ENCODE measurements at places on chromosomes 7 and 10.

DNA sequence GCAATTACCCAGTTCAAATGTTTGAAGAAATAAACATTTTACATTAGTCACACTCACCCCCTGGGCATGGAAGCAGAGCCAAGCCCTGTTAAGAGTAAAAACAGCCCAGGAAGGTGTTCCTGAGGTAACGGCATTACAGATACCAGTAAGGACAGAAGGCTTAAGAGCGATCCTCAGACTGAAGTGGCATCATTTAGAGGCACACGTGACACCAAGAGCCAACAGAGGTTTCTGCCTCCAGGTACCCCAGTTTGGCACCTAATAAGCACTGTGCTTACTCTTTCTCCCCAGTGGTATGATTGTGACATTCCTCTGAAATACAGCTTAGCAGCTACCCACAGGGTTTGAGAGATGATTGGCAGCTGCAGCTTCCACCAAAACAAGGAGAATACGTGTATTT lies 17.2 kb downstream of the MMS19 start:
- no peak for DNase-seq

DNA sequence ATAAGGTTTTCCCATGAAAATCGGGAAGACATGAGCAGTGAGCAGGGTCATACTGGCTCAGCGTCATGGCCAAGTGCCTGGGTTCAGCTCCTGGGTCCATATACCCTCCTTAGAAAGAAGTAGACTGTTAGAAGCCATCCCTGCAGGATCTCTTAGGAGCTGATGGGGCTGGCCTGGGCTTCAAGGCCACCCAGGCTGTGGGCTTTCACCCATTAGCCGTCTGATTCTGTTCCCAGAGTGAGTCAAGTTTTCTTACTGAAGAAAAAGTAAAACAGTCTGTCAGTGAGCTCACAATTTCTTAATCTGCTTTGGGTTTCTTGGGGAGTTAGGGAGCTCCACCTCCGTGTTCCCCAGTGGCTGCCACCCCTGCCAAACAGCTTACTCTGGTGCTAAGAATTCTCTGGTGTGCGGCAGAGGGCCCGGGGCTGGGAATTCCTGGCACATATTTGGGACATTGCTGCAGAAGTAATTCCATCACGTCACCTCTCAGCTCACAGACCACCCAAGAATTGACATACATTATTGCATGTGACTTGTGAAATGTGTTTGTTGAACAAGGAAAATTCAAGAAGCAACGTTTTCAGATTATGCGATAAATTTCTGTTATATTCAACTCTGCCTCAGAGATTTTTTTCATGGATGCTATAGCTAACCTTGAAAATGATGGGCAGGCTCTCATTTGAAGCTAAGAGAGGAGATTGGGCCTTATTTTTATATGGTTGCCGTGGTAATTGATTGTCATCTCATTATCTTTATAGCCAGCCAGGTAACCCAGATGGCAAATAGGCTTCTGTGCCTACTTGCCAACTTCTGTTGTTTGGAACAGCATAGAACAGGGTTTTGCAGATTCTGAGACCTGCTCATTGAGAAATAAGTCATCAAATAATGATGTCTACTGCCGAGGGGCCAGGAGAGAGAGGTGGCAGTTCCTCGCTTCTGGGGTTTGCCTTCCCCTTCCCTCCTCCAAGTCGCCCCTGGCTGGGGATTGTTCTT lies 166.4 kb downstream of the CHN2 start:
- DNase-seq, result no peak

- no peak for DNase-seq
Measured at GRCh38 chr10:123249894-123250293, 95.7 kb downstream of the BUB3 start.

- DNase-seq, result no peak
Measured at GRCh38 chr7:6505685-6506559, 45.3 kb downstream of the GRID2IP start.

GRCh38 chr10:59285848-59286247 lies 76.5 kb downstream of the FAM13C start:
- no peak for DNase-seq

- DNase-seq, result no peak
Measured at GRCh38 chr7:69892790-69893189, 294.5 kb downstream of the AUTS2 start.

DNA sequence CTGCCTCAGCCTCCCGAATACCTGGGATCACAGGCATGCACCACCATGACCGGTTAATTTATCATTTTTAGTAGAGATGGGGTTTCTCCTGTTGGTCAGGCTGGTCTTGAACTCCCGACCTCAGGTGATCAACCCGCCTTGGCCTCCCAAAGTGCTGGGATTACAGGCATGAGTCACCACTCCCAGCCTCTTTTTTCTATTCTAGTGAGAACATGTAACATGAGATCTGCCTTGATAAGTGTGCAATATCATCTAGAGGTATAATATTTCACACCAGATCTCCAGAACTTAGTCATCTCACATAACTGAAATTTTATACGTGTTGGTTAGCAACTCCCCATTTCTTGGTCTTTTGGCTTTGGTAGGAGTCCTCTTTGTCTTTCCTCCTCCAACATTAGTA lies 656.9 kb downstream of the CNTNAP2 start:
- DNase-seq, result no peak

GRCh38 chr7:112573302-112574039 lies 92.7 kb downstream of the LSMEM1 start:
- DNase-seq, result no peak

- DNase-seq, result no peak
Measured at GRCh38 chr7:121280656-121281055, 48.1 kb upstream of the WNT16 start.

- DNase-seq, result no peak
Measured at GRCh38 chr7:118583641-118584040, 359.1 kb downstream of the ANKRD7 start.

GRCh38 chr10:86105640-86106039 lies 261.0 kb downstream of the GRID1 start:
- no peak for DNase-seq

- no peak for DNase-seq
Measured at GRCh38 chr7:5477723-5478531, 54.3 kb upstream of the TNRC18 start.

GRCh38 chr10:1874533-1874932 lies 137.2 kb upstream of the ADARB2 start:
- DNase-seq, result no peak

GRCh38 chr10:129992356-129992755 lies 28.3 kb upstream of the EBF3 start:
- no peak for DNase-seq

DNA sequence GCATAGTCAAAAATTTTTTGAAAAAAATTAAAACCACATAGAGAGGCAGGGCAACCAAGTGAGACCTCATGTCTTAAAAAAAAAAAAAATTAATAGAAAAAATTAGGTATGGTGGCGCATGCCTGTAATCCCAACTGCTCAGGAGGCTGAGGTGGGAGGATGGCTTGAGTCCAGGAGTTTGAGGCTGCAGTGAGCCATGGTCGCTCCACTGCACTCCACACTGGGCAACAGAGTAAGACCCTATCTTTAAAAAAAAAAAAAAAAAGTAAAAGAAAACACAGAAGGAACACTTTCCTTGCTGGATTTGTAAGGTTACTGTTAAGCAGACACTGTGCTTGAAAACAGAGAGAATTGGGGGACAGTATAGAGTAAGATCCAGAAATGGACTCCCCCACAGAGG lies 58.1 kb downstream of the ALOX5 start:
- no peak for DNase-seq

DNA sequence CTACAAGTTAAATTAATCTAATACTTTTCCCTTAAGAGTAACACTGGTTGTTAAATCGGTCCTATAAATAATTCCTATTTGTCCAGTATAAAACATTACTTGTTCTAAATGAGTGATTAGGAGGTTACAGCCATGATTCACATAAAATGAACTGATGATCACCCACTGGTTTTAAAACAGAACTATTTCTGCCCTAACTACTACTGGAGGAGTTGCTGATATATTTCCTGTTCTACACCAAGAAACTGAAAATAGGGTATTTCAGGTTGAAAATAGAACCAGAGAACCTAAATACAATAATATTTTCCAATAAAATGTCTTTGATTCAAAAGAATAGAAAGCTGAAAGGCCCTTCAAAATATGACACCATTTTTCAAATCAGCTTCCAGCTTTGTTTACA lies 30.9 kb downstream of the DNAJC1 start:
- no peak for DNase-seq

DNA sequence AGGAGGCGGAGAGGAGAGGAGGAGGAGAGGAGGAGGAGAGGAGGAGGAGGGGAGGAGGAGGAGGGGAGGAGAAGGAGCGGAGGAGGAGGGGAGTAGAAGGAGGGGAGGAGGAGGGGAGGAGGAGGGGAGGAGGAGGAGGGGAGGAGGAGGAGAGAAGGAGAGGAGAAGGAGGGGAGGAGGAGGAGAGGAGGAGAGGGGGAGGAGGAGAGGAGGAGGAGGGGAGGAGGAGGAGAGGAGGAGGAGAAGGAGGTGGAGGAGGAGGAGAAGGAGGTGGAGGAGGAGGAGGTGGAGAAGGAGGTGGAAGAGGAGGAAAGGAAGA lies 15.5 kb upstream of the CRCP start:
- DNase-seq, result no peak

DNA sequence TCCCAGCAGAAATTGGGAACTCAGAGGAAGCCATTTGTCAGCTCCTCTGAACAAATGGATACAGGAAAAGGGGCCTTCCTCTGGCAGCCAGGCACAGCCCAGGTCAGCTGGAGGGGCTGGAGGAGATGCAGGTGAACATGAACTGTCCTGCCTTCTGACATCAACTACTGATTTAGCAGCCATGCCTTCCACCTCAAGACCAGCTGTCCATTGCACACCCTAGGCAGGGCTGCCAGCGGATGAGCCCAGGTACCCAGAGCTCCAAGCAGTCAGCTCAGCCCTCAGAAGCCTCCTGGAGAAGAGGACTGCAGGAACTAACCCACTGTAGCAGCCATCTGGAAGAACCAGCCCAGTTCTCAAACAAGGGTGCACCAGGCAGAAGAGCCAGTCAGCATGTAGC lies 44.1 kb upstream of the GDF10 start:
- no peak for DNase-seq

DNA sequence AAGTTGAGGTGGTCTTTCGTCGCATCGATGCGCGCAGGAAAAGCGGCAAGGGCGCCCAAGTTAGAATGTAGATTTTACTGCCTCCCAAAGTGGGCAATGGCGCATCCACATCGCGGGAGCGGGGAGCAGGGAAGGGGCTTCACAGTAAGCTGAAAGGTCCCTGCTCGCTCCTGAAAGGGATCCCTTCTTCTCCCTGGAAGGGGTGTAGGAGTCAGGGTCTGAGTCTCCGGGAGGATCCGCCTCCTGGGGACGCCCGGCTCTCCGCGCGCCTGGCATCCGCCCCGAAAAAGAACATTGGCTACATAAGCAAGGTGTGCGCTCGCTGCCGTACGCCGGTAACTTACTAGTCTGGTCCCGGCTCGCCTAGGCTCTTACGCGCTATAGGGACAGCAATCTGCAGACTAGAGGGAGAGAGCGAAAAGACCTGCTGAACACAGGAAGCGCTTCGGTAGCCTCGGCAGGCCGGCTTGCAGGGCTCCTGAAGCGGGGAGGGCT lies 804 bp downstream of the UNC5B start:
- no peak for DNase-seq

DNA sequence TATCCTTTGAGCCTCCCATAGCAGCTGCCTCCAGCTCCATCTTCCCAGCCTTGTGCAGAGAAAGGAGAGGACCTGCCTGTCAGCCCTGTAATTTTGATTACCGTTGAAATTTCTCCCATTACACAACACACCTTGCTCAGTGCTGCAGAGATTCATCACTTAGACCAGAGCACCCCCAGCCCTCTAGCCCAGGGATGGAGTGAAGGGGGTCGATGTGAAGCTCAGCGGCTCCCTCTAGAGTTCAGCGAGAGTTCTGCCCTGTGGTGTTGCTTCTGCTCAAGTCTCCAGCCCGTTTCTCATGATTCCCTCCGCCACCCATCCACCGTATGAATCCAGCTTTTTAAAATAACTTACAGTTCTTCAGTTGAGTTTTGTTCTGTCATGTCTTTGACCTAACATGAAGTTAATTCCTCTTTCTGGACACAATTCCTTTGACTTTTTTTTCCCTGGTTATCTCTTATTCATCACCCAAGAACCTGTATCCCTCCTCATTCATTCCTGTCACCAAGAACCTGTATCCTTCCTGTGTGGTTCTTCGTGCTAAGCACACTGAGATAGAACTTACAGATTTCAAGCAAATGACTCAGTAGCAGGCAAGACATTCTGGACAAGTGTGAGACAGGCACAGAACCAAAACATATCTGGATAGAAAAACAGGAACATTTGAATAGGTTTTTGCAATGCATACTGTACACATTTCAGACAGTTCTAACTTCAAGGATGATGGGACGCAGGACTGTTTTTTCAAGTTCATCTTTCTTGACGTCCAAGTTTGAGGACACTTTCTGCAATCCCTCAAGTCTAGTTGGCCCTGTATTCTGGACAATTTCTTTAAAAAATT lies 35.0 kb upstream of the ZNF32 start:
- DNase-seq, result no peak

DNA sequence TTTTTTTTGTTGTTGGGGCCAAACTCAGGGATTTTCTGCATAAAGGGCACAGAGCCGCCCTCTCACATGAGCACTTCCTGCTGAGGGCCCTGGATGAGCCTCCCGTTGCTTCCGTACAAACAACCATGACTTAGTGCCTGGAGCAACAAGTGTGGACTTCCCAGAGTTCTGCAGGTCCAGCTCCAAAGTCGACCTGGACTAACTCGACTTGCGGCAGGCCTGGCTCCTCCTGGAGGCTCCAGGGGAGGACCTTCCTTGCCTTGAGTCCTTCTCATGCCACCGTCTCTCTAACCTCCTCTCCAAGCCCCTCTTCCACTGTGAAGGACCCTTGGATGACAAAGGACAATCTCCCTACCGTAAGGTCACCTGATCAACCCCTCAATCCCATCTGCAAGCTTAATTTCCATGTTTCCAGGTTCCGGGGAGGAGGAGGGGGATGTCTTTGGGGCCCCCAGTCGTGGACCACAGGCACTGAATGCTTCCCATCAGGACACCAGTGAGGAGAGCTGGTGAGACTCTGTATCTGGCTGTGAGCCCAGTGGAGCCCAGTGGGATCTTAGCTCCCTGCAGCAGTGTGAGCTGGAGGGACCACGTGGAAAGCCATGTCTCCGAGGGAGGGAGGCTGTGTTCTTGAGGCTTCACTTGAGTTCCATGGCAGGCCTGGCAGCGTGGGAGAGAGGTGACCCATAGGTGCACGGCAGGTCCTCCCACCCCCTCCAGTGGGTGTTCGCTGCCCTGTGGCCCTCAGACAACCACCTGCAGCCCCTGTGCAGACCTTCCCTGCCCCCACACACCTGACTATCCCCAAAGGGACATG lies 199.5 kb upstream of the PPP2R2D start:
- no peak for DNase-seq

DNA sequence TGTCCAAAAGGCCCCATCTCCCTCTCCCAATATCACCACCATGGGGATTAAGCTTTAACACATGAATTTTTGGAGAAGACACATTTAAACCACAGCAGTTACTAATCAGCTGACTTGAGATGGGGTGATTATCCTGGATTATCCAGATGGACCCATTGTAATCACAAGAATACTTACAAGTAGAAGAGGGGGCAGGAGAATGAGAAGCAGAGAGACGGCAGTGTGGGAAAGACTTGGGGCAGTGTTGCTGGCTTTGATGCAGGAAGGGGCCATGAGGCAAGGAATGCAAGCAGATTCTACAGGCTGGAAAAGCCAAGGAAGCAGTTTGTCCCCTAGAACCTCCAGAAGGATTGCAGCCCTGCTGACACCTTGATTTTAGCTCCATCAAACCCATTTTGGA lies 30.7 kb upstream of the INMT start:
- DNase-seq, result no peak
